ENCODE measurements at places on chromosomes 2 and 18. TPM values are rescaled to one million over a fixed set of nuclear protein-coding genes. Genes with fewer than 3 reads are reported as not detected.

DNA sequence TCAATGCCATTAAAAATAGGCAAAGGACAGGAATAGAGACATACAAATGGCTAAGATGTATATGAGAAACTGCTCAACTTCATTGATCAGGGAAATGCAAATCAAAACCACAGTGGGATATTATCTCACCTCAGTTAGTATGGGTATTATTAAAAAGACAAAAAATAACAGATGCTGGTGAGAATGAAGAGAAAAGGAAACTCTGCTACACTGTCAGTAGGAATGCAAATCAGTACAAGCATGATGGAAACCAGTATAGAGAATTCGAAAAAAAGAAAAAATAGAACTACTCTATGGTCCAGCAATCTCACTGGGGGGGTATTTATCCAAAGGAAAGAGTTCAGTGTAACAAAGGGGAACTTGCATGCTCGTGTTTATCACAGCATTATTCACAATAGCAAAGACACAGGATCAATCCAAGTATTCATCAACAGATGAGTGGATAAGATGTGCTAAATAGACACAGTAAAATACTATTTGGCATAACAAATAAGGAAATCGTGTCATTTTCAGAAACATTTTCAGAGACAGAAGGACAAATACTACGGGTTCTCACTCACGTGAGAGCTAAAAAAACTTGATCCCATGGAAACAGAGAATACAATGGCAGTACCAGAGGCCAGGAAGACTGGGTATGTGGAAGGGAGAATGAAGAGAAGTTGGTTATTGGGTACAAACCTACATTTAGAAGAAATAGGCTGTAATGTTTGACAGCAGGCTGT is 60.6 kb downstream of the CCDC74A start:
- DNase-seq, result no peak

The CRYBA2 gene
- total RNA-seq, result not detected

- DNase-seq, result no peak
Observed at GRCh38 chr2:160349306-160349705, 144.3 kb downstream of the RBMS1 start.

DNA sequence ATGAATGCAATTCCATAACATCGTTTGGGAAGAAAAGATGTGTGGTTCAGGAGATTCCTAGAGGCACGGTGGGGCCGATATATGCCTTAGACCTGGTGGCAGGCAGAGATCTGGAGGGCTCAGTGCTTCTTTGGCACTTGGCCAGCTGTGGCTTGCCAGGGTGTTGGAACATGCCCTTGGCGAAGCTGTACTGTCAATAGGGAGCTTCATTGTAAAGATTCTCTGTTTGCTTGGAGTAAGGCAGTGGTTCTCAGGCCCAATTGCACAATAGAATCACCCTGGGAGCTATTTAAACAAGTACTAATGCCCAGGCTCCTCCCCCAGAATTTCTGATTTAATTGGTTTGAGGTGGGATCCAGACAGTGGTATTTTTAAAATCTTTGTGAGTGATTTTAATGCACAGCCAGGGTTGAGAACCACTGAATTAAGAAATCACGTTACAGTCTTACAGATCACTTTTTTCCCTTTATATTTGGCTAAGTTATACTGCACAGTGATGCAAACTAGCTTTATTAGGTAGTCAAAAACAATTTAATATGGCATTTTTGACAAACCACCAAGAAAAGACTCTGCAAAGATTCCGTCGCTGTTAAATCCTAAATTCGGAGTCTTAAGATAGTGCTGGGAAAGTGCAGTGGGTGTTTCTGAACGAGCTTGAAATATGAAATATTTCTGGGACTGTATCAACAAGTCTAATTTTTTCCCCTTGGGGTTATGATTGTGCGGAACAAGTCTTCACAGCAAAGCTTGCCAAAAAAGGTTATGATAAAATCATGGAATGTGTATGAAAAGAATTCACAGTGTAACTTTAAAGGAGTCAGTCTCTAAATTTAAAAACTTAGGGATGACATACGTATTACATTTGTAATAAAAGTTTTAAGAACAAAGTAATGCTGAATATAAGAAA is 78.0 kb downstream of the CRIM1 start:
- DNase-seq, result no peak

The SERPINB7 gene
- total RNA-seq, result not detected

DNA sequence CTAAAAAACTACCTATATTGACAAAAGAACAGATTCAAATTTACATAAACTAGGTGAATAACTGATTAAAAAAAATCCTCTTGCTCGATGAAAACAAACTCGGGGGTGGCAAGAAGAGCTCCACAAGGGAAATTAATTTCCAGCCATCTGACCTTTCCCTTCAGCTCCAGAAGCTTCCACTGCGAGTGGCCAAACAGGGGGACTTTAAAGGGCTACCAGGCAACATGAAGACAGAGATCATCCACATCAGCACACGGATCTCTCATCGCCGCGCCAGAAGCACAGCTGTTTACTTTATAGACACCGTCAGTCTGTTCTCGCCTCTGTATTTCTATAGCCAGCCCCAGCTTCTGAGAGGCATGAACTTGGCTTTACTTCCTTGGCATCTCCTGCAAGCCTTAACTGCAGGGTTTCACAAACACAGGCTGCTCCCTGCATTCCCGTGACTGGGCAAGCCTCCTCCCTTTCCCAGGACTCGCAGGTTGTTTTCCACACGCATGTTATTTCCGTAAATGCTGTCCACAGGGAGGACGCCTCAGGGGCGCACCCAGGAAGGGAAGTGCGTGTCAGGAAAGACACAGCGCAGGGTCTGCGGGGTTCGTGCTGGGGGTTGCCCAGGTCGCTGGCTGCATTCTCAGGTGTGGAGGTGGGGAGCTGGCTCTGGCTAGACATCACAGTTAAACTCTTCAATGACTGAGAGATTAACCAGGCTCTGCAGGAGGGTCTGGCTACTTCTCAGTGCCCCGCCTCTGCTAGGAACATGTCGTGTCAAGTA is 85.0 kb downstream of the USP40 start:
- peak; percentile 50 for DNase-seq

The TMEM131 gene
- 37.7 TPM for total RNA-seq

- no peak for DNase-seq
Observed at GRCh38 chr2:118806797-118807667, 40.4 kb downstream of the EN1 start.

The ZC3H6 gene
- total RNA-seq, result 16.3 TPM

DNA sequence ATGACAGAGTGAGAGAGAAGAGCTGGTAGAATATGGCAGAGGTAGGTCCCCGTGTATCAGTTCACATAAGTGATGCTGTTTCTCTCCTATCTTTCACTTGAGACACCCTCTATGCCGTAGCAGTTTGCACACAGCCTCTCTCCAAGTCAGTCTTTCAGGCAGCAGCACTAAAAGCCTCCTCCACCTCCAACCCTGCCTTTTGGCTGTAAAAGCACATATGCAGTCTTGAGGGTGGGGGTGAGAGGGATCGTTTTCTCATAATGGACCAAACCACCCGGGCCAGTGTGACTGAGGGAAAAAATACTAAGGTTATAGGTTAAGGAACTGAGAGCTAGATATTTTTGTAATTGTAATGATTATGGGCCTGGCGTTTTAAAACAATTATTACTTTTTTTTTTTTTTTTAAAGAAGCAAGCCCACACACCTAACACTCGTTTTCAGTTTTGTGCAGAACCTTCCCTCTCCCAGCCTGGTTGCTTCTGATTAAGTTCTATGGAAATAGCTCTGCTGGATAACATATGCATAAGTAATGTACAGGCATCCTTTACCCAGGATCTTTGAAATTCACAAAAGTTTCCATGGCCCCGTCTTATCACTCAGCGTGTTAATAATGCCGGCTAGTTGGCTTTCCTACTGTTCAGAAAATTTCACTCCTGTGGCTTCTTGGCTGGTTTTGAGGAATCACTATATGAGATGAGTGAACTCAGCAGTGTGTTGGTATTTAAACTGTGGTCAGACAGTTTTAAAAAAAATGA is 112.2 kb upstream of the MEIS1 start:
- no peak for DNase-seq

DNA sequence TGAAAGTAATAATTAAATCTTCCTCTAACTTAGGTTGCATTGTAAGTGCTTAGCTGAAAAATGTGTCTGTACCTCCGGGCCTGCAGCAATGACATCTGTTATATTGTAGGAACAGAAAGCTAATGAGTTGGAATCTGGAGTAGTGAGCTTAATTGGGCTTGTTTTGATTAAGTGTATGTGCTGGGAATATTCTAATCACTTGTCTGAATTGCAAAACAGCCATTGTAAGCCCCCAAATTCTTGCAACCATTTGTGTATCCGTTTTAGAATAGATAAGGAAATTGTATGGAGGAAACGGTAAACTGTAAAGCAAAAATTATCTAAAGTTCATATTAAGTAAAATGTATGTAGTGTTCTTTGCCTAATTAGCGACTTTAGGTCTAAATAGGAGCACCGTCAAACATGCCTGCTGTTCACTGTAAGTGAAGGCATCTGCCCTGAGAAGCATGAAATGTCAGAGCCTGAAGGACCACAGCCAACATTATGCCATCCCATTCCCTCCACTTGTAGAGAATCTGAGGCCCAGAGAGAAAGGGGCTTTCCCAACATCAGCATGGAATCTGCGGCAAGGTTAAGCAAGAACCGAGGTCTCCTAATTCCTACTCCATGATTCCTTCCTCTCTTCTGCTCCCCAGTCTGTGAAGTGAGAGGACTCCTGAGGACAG is 466.4 kb downstream of the TDRD15 start:
- DNase-seq, result no peak

DNA sequence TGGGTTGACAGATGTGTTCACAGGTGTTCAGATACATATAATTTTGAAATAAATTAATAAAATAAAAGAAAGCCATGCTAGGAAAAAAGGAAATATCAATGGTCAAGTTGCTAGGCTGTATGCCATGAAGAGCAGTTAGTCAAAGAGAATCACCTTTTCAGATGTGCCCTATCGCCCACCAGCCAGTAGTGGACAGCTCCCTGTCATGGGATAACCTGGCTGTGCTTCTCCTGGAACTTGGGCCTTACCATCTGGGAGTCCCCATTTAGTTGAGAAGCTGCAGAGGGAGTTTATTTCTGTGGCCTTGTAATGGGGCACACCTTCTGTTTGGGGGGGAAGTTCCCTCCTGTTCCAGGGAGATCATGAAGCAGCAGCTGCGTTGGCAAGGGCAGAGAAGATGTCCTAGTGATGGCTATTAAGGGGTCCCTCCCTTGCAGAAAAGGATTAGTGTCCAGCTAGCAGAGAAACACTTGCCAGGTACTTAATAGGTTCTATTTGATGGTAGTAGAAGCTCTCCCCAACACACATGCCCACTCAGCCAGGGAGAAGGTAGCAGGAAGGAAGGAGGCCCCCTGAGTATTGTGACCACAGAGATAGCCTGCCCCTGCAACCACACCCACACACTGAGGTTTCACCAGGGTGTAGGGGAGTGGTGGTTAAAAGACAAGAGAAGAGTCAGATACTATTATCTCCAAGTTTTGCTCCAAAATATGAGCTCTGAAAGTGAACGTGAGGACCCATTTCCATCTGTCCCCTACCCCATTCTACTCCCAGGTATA is 117.7 kb downstream of the B3GNT2 start:
- DNase-seq, result no peak

The SKA1 gene
- total RNA-seq, result 0.51 TPM

DNA sequence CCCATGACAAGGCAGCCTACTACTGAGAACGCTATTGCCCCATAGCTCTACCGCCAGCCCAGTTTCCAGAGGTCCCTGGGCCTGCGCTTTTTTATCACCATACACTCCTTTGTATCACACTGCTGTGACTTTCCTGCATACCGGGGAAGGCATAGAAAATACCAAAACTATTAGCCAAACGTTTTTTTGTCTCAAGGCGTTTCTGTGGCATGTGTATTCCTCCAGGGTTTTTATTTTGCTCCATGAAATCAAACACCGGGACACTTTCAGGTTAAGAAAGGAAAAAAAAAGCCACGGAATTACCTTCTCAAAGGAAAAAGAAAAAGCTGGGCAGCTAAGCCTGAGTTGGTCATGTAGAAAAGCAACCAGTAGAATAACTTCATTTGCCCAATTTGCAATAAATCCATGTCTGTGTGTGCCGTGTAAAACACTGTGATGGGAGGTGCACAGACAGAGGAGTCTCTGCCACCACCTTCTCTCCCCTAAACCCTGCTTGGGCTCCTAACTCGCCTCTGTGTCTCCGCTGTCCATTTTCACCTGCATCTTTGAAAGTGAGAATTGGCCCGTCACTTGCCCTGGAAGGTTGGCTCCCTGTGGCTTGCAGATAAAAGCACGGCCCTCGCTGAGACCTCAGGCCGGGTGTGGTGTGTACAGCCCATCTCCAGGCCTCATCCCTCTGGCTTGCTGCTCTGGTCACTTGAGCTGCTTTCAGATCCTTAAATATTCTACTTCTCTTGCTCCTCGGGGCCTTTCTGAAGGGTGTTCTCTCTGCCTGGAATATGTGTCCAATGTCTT is 1.7 kb downstream of the AMER3 start:
- no peak for DNase-seq

DNA sequence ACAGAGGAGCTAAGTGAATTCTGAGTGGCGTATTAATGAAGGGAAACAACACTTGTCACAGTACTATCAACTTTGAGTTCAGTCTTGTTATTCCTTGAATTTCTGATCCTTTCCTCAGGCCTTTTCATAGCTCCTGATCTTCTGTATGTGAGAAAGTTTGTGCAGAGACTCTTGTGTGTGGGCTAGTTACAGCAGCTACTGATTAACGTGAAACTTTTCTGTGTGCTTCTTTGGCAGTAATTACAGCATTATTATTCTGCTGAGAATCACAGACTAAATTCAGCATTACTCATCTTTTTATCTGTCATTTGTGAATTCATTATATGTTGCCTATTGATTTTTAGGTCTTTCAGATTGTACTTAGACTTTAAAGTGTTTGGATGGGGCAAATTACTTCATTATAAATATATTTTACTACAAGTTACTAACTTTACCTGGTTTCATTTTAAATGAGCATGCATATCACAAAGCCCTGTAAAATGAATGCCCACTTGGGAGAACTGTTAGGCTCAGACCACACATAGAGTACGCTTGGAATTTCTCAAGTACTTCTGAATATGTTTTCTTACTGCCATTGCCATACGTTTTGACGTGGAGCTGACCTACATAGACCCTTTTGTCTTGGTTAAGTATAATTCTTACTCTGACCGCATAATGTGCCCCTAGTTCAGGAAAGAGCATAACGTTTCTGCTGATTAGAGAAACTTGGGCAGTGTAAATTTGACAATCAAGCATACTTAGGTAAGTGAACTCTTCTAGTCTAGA is 36.2 kb downstream of the CREB1 start:
- no peak for DNase-seq

DNA sequence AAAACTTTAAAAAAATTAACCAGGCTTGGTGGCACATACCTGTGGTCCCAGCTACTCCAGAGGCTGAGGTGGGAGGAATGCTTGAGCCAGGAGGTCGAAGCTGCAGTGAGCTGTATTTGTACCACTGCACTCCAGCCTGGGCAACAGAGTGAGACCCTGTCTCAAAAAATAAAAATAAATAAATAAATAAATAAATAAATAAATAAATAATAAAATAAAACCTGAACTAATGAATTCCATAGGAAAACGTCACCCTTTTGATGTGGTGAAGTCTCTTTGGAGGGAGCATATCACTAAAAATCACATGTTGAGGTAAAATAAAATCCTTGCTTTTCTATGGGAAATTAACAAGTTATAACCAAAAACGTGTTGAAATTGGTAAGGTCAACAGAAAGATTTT is 29.6 kb upstream of the ITGAV start:
- no peak for DNase-seq

The TRABD2A gene
- total RNA-seq, result 1.0 TPM

GRCh38 chr2:182954789-182955188 is 83.5 kb downstream of the NCKAP1 start:
- no peak for DNase-seq

The FZD7 gene
- 20.9 TPM for total RNA-seq

The SCN3A gene
- total RNA-seq, result 5.8 TPM

All from posterior vena cava (tissue), 2 donors.